BJ (cell line): ENCODE measurements at places on chromosomes 12 and 14.

GRCh38 chr12:132239796-132240668 is 89.4 kb downstream of the GALNT9 start:
- no peak for DNase-seq

GRCh38 chr12:95962222-95962621 is 19.1 kb downstream of the AMDHD1 start:
- no peak for DNase-seq

- DNase-seq = no peak
Observed at GRCh38 chr14:72523424-72524294, 370.2 kb downstream of the DPF3 start.

- DNase-seq = peak; percentile 42
Observed at GRCh38 chr12:26791301-26791791, 41.6 kb downstream of the ITPR2 start.

GRCh38 chr12:49160399-49160798 is 28.5 kb downstream of the TUBA1A start:
- DNase-seq = no peak

- DNase-seq = no peak
Observed at GRCh38 chr12:1830981-1831963, 10.9 kb downstream of the LRTM2 start.

GRCh38 chr14:99350751-99351150 is 78.8 kb upstream of the BCL11B start:
- DNase-seq = no peak

DNA sequence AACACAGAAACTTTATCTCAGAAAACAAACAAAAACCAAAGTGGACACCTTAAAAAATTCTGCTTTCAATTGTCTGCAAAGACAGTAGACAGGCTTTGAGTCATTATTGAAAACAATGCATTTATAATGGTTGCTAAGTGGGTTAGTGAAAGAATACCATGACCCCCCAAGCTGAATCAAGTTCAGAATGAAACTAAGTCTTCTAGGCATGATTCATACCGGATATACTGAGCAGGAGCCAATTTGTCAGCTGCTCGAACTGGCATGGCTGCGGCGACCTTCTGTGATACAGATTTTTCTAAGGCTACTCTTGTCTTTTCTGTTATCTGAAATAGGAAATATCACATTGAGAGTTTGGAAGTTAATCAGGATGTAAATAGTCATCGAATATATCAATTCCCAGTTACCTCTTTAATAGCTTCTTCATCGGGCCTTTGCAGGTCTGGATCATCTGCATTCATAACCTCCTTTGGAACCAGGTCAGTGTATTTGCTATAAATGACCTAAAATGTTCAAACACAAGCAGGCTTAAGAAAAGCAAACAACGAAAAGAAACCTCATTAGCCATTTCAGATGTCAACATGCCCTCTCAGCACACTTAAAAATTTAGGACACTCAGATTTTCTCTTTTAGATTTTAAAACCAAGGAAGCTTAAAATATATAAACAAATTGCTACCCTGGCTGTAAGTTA is 22.3 kb downstream of the SNW1 start:
- DNase-seq = no peak

- no peak for DNase-seq
Observed at GRCh38 chr14:92599811-92600210, 86.2 kb downstream of the RIN3 start.

GRCh38 chr14:28758253-28758884 is 8.2 kb upstream of the FOXG1 start:
- no peak for DNase-seq

DNA sequence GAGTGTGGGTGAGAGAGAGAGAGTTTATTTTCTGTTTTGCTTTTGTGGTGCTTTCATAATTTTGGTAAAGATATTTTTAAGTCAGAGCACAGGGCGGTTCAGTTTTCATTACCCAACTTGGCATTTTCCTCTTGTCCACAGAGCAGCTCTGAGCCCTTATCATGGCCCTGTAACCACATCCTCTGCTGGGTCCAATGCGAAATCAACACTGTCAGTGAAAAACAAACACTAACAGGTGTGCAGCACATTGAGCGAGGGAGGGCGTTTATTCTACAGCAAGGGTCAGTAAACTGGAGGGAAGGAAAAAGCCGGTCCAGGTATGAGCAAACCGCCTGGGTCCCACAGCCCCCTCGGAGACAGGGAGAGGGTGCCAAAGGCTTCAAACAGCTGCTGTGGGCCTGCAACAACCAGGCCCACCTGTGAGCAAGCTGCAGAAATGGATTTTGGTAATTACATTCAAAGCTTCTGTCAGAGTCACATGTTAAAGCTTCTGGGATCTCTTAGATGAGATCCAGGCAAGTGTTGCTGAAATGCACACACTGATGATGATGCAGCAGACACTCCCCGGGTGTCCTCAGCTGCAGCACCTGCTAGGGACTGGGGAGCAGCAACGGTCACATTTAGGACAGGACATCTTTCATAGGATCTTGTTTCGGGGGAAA is 132.7 kb upstream of the DYRK2 start:
- no peak for DNase-seq

DNA sequence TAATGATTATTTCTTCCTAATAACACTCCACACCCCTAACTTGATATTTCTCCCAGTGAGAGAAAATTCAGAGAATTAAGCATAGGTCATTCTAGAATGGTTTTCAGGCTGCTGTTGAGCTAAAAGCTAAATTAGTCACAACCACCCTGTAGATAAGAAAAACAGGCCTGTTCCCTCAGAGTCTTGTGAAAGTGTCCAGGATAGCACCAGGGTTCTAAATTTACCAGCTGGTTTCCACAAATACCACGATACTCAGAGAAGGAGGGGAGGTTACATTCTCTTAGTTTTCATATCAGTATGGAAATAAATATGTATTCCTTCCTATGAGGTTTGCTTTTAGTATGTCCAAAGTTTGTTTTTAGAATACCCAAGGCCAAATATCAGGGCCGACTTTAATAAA is 66.0 kb upstream of the YARS2 start:
- no peak for DNase-seq

DNA sequence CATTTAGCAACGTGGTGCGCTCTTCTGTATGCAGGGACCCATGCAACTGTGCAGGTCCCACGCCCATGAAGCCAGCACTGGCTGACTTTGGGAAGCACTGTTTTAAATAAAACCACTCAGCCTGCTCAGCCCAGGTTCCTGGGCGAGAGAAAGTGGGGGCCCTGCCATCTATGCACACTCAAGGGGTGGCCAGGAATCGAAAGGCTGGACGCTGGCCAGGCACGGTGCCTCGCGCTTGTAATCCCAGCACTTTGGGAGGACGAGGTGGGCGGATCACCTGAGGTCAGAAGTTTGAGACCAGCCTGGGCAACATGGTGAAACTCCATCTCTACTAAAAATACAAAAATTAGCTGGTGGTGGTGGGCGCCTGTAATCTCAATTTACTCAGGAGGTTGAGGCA is 179.9 kb upstream of the TBX3 start:
- DNase-seq = no peak

DNA sequence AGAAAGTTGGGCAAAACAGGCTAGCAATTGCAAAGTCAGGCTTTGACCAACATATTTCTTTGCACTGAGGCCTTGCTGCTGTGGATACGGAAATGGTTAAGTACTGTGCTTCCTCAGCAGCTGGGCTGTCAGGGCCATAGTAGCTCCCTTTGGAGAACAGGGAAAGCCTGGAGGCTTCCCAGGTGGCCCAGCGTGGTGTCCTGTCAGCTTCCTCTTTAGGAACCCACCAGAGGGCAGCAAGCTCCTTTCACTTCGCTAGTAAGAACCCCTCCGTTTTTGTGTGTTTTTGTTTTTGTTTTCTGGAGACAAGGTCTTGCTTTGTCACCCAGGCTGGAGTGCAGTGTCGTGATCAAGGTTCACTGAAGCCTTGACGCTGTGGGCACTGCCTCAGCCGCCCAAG is 1.7 kb upstream of the CFAP251 start:
- DNase-seq = no peak

- DNase-seq = no peak
Observed at GRCh38 chr12:118164798-118165486, 29.0 kb downstream of the PEBP1 start.

DNA sequence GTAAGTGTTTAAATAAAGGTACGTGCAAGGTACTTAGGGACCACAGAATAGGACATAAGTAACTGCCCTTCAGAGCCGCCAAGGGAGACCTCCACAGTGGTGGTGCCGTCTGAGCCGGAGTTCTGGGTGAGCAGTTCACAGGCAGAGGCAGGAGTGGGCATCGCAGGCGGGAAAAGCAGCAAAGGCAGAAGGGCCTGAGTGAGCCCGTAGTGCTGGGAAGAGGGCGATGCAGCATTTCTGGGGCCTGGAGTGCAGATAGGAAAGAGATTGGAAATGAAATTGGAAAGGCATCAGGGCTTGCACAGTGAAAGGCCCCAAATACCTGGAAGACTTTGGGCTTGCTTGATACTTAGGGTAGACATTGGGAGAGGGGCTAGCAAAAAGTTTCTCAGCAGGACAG is 32.9 kb downstream of the EVL start:
- no peak for DNase-seq

GRCh38 chr12:85363382-85364190 is 83.6 kb downstream of the ALX1 start:
- DNase-seq = no peak

DNA sequence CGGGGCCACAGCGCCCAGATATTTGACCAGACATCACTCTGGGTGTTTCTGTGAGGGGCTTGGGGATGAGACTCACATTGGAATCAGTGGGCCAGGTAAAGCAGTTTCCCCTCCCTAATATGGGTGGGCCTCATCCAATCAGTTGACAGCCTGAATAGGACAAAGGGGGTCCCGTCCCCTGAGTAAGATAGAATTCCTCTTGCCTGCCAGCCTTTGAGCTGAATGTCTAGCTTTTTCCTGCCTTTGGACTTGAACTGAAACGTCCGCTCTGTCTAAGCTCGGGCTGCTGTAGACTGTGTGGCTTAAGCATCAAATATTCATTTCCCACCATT is 88.8 kb upstream of the DIO3 start:
- no peak for DNase-seq

- DNase-seq = no peak
Observed at GRCh38 chr12:6275928-6276887, 34.3 kb upstream of the PLEKHG6 start.

DNA sequence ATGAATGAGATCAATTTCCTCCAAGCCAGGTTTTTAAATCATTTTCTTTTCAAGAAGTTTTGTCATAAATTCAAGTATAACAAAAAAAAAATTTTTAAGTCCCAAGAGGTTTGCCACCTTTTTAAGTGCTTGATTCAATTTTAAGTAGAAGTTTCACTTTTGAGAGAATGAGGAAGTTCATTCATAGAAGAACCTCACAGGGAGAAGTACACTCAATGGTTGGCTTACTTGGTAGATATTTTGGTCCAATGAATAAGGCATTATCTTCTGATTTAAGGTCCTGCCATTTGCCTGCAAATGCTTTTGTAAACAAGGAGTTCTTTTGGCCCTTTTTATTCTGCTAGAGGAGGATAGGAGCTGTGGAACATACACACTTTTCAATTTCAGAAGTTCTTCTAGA is 96.7 kb upstream of the NOVA1 start:
- no peak for DNase-seq

DNA sequence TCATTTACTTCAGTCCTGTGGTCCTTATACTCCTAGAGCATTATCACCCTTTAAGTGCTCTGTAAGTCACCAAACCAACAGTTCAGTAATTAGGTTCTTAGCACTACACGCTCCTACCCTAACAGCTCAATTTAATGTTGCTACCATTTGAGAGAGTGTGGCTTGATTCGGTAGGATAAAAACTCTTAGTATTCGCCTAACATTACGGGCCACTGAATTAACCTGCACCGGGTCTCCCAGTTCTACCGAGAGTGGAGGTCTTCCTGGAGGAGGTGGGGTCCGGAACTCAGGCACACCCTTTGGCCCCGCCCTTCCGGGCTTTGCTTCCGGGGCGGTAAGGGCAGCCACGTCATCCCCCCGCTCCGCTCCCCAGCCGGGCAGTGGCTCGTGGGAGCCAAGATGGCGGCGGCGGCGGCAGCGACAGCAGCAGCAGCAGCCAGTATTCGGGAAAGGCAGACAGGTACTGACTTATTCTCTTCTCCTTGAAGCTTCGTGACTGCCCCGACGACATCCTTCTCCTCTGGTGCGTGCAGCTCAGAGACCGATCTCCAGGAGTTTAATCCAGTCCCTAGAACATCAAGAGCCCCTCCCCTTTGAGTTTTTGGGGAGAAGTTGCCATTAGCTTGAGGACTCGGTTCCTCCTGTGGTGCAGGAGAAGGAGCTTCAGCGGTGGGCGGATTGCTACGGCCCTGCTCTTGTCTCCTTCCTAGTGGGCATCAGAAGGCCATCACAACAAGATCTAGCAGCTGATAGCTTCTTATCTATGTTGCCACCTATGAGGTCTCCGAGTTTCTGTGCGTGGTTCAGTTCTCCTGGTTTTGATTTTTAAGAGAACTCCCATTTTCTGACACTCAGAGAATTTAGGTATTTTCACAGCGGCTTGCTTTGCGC is at the start of gene SCFD1:
TSS of gene SCFD1 (plus strand) at position 380 of the 891 bp plus-strand sequence. CDS start at position 400, 20 bp downstream.
- peak; percentile 38 for DNase-seq

DNA sequence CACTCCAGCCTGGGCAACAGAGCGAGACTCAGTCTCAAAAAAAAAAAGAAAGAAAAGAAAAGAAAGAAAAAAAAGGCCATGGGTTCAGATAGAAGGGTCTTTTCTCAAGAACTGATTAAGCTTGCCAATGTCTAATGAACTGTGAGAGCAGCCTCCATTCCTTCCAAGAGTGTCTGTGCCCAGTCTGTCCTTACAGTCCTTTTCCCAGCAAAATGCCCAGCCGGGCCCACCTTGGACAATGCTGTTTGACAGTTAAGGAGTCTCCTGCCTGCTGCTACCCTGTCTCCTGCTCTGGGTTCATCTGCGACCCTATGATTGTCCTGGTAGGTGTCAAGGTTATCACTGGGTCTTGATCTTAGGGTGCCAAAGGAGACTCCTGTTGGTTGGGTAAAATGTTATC is 21.4 kb downstream of the SYNE3 start:
- no peak for DNase-seq

DNA sequence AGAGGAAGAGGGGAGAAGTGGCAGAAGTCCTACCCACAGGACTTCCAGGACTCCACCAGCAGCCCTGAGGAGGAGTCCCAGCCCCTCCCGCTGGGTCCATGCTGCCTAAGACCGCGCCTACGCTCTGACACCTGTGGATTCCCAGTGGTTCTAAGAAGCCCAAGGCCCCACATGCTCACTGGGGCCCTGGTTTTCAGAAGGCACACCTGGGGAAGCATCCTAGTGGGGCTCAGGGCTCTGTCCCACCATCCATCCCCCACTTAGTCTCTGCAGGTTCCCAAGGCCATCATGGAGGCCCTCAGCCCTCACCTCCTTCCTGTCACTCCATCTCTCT is 32.6 kb downstream of the ACTN1 start:
- no peak for DNase-seq

DNA sequence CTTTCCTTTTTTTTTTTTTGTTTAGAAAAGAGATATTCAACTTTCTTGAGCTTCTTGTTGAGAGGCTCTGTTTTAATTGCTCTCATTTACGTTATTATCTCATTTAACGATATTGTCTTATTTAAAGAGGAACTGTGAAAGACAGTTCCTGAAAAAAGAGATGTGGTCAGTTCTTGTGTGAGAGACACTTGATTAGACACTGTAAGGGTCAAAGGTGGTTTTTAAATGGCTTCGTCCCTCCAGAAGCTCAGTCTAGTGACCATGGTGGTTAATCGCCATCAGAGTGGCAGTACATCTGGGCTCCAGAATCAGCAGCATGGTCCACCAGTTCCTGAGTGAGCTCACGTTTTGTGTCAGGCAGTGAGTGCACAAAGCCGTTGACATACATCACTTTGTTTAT is 57.9 kb upstream of the KCNA5 start:
- DNase-seq = no peak

- peak; percentile 9 for DNase-seq
Observed at GRCh38 chr12:39816671-39817185, 197.1 kb upstream of the ABCD2 start.

- DNase-seq = no peak
Observed at GRCh38 chr14:101937926-101938767, 26.2 kb upstream of the DYNC1H1 start.

- DNase-seq = no peak
Observed at GRCh38 chr14:78519863-78520262, 349.7 kb downstream of the NRXN3 start.
